ENCODE measurements at places on chromosomes 6 and 20. TPM values are rescaled to one million over a fixed set of nuclear protein-coding genes. Genes with fewer than 3 reads are reported as not detected.

The CAGE1 gene
- total RNA-seq: 0.07 TPM

The TMX4 gene
- 20.7 TPM for total RNA-seq

The MEI4 gene
- not detected for total RNA-seq

The RIMS1 gene
- 2.3 TPM for total RNA-seq

The KLHDC3 gene
- total RNA-seq: 86.7 TPM

The FAXC gene
- total RNA-seq: 0.59 TPM

The HLA-F gene
- 2.9 TPM for total RNA-seq

The PTP4A1 gene
- total RNA-seq: 116 TPM

The ROS1 gene
- total RNA-seq: 0.07 TPM

The DNAH8 gene
- total RNA-seq: not detected

The WFDC12 gene
- not detected for total RNA-seq

The MDFI gene
- total RNA-seq: 0.33 TPM

The OSER1 gene
- total RNA-seq: 30.6 TPM

The IYD gene
- total RNA-seq: not detected

The OR2H1 gene
- not detected for total RNA-seq

The TINAG gene
- total RNA-seq: not detected

The TREML4 gene
- total RNA-seq: not detected

The STMN3 gene
- total RNA-seq: 20.7 TPM

The ARMC12 gene
- 0.26 TPM for total RNA-seq

The PHIP gene
- 29.0 TPM for total RNA-seq

The COL9A3 gene
- 0.39 TPM for total RNA-seq

The HLA-DRB5 gene
- not detected for total RNA-seq

The DUSP15 gene
- total RNA-seq: 0.20 TPM

The MYBL2 gene
- 1.3 TPM for total RNA-seq

The CASS4 gene
- total RNA-seq: 0.23 TPM

The ERGIC3 gene
- 518 TPM for total RNA-seq

The TRIM10 gene
- total RNA-seq: not detected

The EEF1E1 gene
- 31.3 TPM for total RNA-seq

The SPATS1 gene
- not detected for total RNA-seq

The GPR6 gene
- not detected for total RNA-seq

The GABRR1 gene
- total RNA-seq: not detected

The ID1 gene
- total RNA-seq: 178 TPM

The GPSM3 gene
- total RNA-seq: 1.5 TPM

The FKBP1C gene
- 2.9 TPM for total RNA-seq

The CLPSL1 gene
- total RNA-seq: not detected
